ENCODE measurements at places on chromosomes 4 and X. TPM values are rescaled to one million over a fixed set of nuclear protein-coding genes. Genes with fewer than 3 reads are reported as not detected.

Gene ABLIM2
- 6.9 TPM for total RNA-seq

Gene MGARP
- 2.3 TPM for total RNA-seq

DNA sequence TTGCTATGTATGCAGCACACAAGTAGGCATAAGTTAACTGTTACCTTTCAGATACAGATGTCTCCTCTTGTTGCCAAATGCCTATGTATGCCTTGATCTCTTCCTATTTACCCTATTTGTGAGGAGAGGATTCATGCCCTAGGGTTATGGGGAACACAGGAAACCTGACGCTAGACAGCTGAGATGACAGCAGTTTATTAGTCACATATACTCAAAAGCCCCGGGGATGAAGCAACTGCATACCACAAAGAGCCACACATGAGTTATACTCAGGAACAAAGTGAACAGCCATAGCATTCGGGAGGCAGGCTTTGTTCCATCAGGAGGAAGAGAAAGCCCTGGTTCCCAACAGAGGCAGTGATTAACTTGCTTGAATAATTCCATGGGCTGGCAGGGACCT, 1011.7 kb upstream of the PCDH7 start:
- no peaks in the 10 kb centered on the region for H3K36me3 ChIP-seq
- H3K4me3 ChIP-seq: no peak overlapping the region
- H3K27ac ChIP-seq: no peak overlapping the region
- H3K4me1 ChIP-seq: no peaks in the 10 kb centered on the region

- H3K27me3 ChIP-seq: no peaks in the 10 kb centered on the region
- no peak overlapping the region for H3K4me3 ChIP-seq
- no peak for DNase-seq
Observed at GRCh38 chr4:106264331-106264728, 51.7 kb downstream of the TBCK start.

DNA sequence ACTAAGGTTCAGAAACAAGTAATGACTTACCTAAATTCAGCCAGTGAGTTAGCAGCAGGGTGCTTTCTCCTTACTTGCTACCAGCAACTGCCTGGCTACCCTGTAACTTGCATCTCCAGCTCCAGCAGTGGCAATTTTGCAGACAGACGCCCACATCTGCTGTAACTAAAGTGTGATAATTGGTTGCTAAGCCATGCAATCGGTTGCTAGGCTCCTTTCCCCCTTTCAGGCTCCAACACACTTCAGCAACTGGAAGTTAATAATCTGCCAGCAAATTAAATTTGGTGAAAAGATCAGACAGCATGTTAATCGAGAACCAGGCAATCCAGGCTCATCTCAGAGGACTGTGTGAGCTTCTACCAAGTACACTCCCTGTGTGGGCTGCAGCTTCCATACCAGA, 24.2 kb upstream of the ARHGEF9 start:
- H3K4me1 ChIP-seq: no peaks in the 10 kb centered on the region
- H3K27me3 ChIP-seq: no peaks in the 10 kb centered on the region
- no peak for DNase-seq
- H3K4me3 ChIP-seq: no peak overlapping the region
- H3K27ac ChIP-seq: no peak overlapping the region

- H3K27ac ChIP-seq: no peak overlapping the region
- H3K4me3 ChIP-seq: peak overlapping the region; percentile 51
- no peak for DNase-seq
- no peaks in the 10 kb centered on the region for H3K27me3 ChIP-seq
Observed at GRCh38 chrX:132956421-132957210, 1.8 kb downstream of the HS6ST2 start.
